Effector CD8-positive, alpha-beta T cell (primary cell): ENCODE measurements at places on chromosomes 7 and 10.

DNA sequence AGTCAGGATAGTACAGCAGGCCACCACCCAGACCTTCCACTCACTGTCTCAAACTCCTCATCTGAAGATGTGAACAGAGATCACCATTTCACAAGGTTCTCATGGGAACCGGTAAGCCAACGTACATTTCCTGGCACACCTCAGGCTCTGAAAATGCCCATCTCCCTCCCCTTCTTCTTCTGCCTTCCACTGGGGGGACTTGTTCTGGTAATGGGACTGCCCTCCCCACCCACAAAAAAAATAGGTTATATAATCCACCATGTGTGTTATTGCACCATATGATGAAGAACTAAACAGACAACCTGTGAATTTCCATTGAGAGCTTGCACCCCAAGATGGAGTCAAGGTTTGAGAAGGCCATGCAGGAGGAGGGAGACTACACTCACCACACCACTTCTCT, 42.1 kb upstream of the IKZF1 start:
- no peak for DNase-seq

GRCh38 chr10:76736392-76736791, 901.2 kb downstream of the KCNMA1 start:
- no peak for DNase-seq

DNA sequence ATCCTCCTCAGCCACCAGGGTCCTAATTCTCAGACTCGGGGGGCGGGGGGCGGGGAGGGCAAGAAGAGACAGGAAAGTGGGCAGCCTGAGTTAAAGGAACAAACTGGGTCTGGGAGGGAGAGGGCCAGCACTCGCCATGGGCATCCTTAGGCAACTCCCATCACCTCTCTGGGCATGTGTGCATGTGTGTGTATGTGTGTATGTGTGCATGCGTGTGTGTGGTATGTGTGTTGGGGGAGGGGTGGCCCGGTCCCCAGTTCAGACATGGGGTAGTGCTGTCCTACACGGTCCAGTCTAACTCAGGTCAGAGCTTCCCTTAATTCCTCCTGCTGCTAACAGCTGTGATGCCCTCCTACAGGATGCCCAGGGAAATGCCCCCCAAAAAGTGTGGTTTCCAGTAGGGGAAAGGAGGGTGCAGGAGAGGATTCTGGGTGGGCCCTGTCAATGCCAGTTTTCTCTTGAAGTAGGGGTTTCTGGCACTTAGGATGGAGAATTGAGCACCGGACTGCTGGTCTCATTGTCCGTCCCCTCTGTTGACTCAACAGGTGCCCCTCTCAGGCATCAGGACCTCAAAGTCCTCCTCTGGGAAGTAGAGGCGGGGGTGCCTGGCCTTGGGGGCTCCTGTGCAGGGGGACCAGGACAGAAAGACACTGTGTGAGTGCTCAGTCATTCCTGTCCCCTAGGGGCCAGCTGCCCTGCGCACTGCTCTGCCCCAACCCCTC, 15.1 kb upstream of the ZMIZ1 start:
- no peak for DNase-seq

- peak; percentile 0 for DNase-seq
These were observed 84.3 kb upstream of the PHF14 start for GRCh38 chr7:10889266-10889898.

DNA sequence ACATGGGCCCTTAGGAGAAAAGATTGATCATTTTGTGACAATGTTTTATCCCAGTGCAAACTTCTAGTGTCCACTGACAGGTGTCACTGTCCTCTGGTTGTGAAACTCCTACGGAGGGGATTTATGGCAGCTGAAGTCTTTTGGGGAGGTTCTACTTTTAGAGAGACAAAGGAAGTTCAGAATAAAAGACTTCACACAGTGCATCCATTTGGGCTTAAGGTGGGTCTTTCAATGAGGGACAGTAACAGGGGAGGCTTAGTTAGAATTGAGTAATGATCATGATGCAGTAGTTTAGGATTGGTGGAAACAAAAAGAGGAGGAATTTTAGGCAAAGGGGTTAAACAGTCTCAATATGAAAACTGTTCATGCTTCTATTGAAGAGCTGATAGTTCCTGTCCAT, 501.1 kb upstream of the NRP1 start:
- no peak for DNase-seq

- no peak for DNase-seq
These were observed 9.6 kb downstream of the EPC1 start for GRCh38 chr10:32337350-32337749.

GRCh38 chr10:129741280-129741977, 222.6 kb downstream of the EBF3 start:
- no peak for DNase-seq

DNA sequence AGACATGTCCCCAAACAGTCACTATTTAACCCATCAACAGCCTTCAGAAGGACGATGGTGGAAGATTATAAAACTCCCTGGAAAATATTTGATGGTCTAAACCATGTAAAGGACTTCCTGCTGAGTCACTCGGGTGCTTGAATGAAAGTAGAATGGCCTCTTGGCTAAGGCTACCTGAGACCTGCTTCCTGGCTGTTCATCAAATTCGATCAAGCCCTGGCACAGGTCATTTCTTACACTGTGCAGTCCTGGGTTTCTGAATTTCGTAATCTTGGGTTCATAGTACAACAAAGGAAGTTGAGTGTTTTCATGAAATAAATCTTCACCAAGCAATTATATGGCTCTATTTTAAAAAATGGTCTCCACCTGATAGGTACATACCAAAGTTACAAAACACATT, 260.3 kb upstream of the RNF32 start:
- DNase-seq: no peak

GRCh38 chr10:73743327-73743904, 756 bp upstream of the SEC24C start:
- DNase-seq: no peak

DNA sequence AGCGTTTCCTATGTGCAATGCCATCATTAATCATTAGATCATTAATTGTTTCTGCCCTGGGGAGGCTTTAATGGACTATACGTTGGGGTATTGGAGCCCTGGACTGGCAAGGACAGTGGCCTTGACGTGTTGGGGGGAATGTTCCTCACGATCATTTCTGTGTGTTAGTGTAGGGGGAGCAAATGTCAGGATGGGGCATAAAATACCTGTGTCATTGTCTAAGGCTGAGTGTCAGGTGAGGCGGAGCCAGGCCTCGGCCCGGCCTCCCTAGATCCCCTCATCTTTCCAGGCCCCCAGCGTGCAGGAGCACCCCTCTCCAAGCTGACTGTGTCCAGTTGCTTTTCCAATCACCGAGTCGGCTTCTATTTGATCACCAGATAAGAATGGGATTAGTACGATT, 346.4 kb upstream of the SHH start:
- DNase-seq: no peak

GRCh38 chr7:78265071-78265470, 466.5 kb downstream of the PHTF2 start:
- DNase-seq: no peak

DNA sequence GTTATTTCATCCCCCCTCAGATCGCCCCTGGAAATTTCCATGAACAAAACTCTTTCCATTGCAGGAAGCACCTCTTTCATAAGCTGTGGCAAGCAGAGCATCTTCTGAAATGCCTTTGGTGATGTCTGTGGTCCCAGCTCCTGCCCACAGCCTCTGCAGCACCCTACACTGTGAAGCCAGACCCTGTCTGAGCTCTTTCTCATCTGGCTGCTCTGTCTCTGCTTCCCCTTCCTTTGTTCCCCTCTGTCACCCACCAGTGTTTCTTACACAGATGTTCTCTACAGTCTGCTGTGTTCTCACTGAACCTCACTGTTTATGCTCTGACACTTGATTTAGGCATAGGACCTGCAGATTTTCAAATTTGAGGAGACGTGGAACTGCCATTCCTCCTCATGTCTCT, 1.9 kb upstream of the TAS2R39 start:
- no peak for DNase-seq

GRCh38 chr7:117489016-117489415, 9.2 kb downstream of the CFTR start:
- no peak for DNase-seq

DNA sequence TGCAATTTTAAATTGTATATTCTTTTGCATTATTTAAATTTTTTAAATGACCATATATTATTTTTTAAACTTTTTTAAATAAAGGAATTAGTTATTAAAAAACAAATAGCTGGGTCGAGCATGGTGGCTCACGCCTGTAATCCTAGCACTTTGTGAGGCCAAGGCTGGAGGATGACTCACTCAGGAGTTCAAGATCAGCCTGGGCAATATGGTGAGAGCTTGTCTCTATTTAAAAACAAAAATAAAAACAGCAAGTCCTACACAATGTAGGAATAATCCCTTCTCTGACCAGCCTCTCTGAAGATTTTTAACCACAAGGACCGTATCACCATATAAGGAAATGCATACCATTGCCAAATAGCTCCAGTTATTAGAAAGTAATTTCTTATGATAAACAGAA, 19.6 kb downstream of the NOC3L start:
- DNase-seq: no peak

GRCh38 chr10:45093945-45094344, 93.2 kb downstream of the ZNF22 start:
- no peak for DNase-seq

DNA sequence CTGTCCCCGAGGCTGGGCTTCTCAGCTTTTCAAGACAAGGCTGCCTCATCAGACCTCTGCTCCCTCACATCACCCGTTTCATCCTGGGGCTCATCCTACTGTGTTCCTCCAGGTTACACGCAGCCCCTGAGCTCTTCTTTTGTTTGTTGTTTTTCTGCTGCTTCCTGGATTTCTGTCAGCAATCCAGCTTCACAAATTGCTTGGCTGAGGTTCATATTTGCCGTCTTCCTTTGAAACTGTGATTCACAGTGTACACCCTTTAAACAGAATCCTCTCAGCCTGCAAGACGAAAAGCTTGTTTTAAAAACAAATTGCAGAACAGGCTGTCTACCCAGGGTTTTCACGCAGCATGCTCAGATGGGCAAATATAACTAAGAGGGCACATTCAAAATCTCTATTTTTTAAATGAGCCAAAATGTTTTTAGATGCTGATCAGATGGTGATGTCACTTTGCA, 39.1 kb upstream of the PARD3 start:
- no peak for DNase-seq

DNA sequence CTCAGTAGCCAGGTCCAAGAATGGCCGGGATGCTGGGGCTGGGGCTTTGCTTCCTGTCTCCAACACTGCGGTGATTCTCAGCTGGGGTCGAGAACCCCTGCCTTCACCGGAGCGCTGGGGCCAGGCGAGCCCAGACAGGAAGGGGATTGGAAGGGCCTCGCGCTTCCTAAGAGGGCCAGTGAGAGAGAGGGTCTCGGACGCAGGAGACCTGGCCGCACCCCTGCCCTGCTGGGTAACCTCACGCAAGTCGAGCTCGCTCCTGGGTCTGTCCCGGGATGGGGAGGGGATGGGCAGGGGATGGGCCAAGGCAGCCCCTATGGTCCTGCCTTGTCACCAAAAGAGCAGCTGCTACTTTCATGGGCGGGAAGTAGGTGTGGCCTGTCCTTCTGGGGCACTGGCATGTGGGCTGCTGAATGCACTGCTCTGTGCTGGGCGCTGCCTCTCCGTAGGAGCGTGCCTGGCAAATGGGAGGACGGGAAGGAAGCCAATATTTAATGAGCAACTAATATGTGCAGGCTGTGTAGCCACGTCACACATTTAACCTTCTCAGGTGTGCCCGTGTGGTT, 20.0 kb downstream of the KCNK18 start:
- DNase-seq: peak; percentile 12

- no peak for DNase-seq
These were observed 1198.6 kb downstream of the GATA3 start for GRCh38 chr10:9253121-9253520.

DNA sequence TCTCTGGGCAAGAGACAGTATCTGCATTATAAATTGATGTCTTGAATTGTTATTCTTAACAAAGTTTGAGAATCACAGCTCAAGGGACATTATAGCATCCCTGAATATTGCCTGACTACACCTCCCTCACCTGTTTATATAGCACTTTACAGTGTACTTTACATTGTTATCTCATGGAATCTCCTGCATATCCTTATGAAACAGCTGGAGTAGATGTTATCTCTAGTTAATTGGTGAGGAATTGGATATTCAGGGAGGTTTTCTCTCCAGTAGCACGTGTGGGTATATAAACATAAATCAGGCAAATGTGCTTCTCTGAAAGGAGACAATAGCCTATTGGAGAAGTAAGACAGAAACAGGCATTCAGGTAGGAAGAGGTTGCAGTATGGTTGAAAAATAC, 117.2 kb downstream of the SRI start:
- DNase-seq: no peak

- no peak for DNase-seq
These were observed 51.9 kb upstream of the A1CF start for GRCh38 chr10:50937230-50937907.

GRCh38 chr10:106935978-106936451, 228.5 kb downstream of the SORCS1 start:
- no peak for DNase-seq

- no peak for DNase-seq
These were observed 664.7 kb downstream of the INHBA start for GRCh38 chr7:41038211-41038610.

- no peak for DNase-seq
These were observed 141.0 kb upstream of the COL1A2 start for GRCh38 chr7:94253686-94254085.

DNA sequence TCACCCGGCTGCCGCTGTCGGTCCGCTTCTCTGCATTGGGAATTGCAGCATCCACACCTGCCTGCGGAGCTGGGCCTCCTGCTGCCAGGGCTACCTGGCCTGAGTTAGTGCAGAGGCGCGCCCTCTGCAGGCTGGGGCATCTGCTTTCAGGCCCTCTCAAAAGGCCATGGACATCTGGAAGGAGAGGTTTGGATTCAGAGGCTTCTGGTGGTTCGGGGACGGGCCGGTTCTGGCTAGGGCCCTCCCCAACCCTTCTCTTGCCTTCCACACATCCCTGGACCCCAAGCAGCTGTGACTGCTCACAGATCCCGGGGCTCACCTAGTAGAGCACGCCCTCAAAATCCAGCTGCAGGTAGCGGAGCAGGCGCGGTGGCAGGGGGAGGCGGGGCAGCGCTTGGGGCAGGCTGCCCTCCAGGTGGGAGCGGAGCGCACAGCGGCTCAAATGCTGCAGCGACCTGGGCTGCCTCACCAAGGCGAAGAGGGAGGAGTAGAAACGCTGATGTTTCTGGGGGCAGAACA, 8.4 kb upstream of the GBX1 start:
- no peak for DNase-seq

DNA sequence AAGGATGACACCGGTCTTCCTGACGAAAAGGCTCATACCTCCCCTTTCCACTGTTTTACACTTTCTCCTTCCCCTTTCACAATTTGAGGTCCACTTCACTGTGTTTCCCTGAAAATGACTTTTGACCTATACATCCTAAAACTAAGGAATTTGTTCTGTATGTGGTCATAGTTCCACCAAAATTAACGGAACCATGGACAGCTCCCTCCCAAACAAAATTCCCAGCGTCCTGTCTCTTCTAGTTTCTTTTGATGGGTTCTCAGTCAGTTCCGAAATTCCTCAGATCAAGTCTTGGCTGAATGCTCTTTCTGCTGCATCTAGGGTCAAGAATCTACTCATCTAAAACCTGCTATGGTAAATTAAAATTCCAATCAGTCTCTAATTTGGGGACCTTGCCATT, 1191.9 kb downstream of the CNTNAP2 start:
- no peak for DNase-seq

- DNase-seq: no peak
These were observed 6.2 kb downstream of the BZW2 start for GRCh38 chr7:16652240-16652583.

- no peak for DNase-seq
These were observed 29.5 kb downstream of the GRIFIN start for GRCh38 chr7:2446676-2447075.
